Stimulated activated CD8-positive, alpha-beta memory T cell treated with anti-CD3 and anti-CD28 coated beads, Interleukin-2, amount 100 ng/mL, for 1 hour (primary cell): ENCODE measurements at places on chromosomes 4 and X.

DNA sequence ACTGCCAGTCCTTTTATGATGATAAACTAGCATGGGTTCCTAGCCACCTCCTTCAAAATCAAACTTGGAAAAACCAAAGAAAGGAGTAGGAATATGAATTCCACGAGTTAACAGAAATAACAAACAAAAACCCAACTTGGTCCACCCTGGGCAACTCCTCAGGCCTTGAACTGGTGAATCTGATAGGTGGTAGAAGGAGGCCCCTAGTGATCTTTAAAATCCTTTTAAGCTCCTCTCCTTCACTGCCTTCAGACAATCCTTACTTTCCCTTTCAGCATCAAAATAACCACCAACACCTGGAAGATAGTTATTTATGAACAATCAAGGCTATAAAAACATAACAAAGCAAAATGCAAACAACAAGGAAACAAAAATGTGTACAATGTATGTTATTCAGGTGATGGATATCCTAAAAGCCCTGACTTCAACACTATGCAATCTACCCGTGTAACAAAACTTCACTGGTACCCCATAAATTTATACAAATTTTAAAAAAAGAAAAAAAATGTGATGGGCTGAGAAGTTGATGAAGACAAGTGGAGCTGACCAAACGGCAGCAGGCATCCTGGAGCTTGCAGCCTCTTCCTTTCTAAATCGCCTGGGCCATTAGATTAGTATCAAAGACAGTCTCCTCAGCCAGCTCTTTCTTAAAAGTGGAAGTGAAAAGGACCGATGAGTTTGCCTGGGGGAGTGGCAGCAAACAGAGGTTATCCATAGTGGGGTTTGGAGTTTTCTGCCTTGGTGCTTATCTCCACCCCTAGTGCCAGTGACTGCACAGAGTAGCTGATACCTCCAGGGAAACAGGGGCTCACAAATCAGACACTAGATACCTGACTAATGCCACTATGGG is 179.6 kb downstream of the TMA16 start:
- no peak for DNase-seq

DNA sequence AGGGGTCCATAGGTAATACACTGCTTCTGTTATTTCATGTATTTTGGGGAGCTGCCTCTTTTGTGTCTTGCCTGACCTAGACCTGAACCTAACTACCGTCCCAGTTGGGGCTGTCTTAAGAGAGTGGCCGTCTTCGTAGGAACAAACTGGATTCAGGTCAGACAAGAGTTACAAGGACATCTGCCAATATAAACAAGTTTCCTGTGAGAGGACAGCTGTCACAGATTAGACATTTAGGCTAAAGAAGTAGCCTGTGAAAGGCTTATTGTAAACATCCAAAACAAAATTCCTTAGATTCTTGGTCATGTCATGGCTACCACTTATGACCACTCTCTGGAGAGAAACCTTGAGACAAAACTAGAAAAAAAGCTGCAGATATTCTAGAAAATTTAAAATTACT is 797.6 kb upstream of the AADAT start:
- DNase-seq: no peak

- no peak for DNase-seq
Measured at GRCh38 chr4:26194764-26195163, 126.0 kb upstream of the RBPJ start.

DNA sequence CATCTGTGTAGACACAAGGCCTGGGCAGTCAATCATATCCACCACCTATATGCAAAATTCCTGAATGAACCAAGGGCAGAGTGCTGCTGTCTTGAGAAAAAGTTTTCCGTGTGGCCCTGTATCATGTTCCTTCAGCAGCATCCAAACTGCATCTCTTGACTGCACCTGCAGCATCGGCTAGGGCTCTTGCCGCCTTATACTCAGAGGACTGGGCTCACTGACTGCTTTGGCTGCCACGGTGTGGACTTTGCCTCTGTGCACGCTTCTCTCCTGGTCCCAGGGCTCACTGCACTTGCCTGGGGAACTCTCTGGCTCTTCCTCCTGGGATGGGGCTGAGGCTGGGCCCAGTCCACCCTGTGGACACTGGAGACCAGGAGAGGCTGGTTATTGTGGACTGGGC is 39.5 kb upstream of the STS start:
- no peak for DNase-seq

DNA sequence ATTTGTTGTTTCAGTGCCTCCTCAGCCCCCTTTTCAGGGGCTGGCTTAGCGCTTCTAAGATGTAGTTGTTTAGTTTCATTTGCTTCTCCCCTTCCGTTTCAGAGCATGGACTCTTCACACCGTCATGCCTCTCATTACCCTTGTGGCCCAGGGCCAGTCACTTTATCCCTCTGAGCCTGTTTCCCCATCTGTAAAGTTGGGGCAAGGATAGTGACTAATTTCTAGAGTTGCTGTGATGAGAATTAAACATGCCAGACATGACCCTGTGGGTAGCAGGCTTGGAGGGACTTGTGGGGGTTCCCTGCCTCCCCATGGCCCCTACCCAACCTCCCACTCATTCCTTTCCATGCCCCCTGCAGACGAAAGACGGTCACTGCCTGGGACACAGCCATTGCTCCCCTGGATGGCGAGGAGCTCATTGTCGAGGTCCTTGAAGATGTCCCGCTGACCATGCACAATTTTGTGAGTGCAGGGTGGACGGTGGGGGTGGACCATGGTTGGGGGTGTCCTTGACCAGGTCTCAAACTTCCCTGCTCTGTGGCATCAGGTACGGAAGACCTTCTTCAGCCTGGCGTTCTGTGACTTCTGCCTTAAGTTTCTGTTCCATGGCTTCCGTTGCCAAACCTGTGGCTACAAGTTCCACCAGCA is 3.6 kb downstream of the ARAF start:
- DNase-seq: no peak

DNA sequence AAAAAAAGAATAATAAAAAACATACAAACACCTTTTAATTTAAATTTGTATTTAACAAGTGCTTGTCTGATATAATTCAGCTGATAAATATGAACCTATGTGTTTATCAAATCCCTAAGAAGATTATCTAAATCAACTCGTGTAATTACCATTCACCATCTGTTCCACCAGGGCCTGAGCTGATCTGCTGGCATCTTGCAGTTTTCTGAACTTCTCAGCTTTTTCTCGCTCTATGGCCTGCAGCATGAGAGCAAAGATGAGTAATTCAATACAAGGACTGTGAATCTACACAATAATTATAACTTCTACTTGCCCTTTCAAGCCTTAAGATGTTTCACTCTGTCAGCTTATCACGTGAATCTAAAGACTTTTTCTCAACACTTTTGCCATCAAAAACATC is 709.7 kb downstream of the DMD start:
- DNase-seq: no peak

DNA sequence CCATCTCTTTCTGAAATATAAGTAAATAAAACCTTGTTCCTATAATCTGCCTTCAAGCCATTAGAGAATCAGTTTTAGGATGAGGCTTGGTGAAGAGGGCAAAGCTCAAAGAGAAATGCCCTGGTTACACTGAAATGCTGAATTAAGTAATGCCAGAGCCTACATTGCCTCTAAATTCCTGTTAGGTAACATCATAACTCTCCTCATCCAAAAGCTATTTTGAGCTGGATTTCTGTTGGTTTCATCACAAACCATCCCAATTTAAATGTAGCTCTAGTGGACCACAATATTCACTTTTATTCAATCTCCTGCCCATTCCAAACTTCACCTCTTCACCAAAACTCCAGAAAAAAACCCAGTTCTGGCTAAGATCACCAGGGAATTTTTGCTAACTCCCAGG is 1319.7 kb upstream of the TENM3 start:
- DNase-seq: no peak

GRCh38 chr4:112060212-112060611 is 85.0 kb upstream of the FAM241A start:
- DNase-seq: no peak

- DNase-seq: no peak
Measured at GRCh38 chrX:30822068-30822681, 66.9 kb downstream of the TAB3 start.

GRCh38 chrX:129772796-129773431 is 6.8 kb upstream of the SASH3 start:
- no peak for DNase-seq

DNA sequence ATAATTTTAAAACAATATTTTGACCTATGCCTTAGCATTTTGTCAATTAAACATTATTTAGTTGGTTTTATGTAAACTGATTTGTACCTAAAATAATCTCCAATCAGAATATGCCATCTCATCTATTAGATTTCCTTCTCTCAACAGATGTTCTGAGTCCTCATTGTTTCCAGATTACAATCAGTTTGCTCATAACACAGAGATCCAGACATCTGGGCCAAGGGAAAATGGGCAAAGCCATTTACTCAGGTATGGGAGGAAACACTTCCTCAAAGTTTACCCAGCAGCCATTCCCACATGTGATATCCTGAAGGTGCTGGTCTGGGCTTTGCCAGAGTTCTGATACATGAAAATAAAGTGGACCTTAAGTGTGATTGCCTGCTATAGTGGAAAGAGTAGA is 217.9 kb upstream of the GPC4 start:
- DNase-seq: no peak

- no peak for DNase-seq
Measured at GRCh38 chr4:56799161-56799759, 22.2 kb downstream of the SPINK2 start.

GRCh38 chr4:145081756-145082155 is 16.2 kb downstream of the ANAPC10 start:
- no peak for DNase-seq

- DNase-seq: no peak
Measured at GRCh38 chr4:182918044-182918607, 940 bp upstream of the DCTD start.

DNA sequence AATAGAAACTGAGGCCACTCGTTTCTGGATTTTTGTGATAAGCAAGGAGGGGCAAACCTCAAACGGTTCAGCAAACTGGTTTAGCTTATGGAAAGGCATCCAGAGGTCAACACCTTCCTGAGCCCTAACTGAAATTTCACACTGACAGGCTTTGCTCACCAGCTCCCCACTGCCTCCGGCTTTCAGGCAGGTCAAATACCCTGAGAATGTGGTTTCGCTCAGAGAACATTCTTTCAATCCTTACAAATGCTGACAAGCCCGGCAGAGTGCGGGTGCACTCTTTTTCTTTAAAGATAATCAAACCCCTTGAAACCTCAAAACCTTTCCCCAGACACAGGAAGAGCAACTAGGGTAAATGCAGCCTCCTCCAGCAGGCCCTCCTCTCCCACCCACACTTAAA is 41.5 kb downstream of the CD40LG start:
- DNase-seq: no peak

GRCh38 chr4:75009138-75009537 is 76.2 kb downstream of the PARM1 start:
- DNase-seq: no peak

DNA sequence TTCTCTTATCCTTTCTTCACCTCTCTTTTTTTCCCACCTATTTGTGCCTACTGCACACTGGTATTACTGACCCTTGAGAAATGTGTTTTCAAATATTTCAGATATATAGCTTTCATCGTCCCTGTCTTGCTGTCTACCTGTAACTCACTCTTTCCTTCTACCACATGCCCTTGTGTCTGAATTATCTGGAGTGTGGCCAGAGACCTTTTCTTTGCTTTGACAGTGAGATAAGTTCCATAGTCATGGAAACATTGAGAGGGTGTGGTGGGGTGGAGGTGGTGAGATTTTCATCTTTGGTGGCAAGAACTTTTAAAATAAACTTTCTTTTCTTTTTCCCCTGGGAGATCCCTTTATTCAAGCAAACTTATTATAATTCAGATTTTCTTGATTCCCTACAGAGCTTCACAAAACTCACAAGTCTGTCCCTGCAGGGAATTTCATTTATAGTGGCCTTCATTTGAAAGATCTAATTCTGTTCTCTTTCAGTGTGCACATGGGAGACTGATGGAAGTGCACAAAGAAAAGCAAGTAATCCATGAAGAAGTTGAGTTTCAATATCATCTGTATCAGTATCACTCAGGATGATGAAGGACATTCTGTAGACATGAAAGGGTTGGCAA is 95.7 kb downstream of the SH2D1A start:
- no peak for DNase-seq

DNA sequence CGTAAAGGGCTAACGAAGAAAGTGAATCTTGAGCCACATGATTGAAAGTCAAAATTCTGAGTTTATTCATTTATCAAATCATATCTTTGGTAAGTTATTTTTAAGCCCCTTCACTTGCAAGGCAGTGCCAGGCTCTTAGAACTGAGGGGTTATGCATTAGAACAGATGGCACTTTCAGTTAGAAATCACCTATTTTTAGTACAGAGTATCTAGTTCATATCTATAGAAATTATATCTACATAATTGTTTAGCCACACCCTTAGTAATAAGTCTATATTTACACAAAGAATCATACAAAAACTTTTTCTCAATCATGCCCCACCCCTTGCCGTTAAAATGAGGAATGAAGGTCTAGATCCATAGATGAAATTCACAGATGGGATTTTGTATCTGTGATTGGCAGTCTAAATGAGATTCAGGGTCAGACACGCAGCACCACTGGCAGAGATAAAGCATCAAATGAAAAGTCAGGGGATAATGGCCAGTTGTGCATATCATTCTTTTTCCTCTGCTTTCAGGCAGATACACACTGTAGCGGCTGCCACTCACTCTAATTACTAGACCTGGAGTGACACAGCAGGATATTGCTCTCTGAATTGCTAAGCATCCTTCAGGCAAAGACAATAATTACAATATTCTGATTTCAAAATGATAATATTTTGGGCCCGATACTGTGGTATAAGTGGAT is 440.5 kb downstream of the MAPK10 start:
- DNase-seq: no peak

DNA sequence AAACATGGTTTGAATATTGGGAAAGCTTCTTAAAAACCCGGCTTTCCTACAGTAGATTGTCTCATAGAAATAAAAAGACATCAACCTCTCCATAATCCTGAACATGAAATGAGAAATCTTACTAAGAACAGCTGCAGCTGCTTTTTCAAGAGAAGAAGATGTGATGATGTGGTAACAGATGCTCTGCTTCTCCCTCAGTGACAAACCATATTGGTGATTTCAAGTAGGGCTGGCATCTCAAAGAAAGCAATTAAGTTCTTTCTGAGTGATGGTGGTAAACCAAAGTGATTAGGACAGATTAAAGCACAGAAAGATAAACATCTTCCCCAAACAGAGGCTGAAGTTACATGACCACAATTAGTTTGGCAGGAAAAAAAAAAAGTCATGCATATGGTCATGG is 1477.7 kb downstream of the RAPGEF2 start:
- no peak for DNase-seq

- DNase-seq: no peak
Measured at GRCh38 chrX:32597777-32598176, 613.6 kb downstream of the DMD start.

GRCh38 chrX:91066104-91066503 is 368.5 kb upstream of the PABPC5 start:
- DNase-seq: no peak

DNA sequence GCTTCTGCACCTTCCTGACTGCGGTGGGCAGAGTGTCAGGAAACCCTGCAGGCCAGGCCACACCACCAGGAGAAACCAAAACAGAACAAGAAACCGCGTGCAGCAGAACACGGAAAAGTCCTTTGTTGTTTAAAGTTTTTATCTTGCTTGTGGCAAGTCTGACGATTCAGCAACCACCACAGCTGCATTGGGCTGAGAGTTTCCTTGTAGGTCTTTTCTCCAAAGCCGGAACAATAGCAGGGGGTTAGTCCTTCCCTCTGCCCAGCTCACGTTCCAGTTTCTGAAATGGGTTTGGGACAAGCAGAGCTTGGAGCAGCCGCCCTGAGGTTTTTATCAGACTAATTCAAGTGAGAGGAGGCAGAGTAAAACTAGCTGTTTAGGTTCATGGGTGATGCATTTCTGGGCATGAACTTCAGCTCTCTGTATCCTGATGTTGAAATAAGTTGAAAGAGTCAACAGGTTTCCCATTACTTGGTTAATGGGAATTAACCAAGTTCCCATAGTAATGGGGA is 216.9 kb downstream of the PTTG2 start:
- peak; percentile 17 for DNase-seq
